CD4-positive, alpha-beta T cell treated with Interleukin-4 for 4 hours (primary cell): ENCODE measurements at places on chromosomes 2 and 18.

GRCh38 chr2:178949151-178949550, 100.8 kb downstream of the CCDC141 start:
- no peak for DNase-seq

DNA sequence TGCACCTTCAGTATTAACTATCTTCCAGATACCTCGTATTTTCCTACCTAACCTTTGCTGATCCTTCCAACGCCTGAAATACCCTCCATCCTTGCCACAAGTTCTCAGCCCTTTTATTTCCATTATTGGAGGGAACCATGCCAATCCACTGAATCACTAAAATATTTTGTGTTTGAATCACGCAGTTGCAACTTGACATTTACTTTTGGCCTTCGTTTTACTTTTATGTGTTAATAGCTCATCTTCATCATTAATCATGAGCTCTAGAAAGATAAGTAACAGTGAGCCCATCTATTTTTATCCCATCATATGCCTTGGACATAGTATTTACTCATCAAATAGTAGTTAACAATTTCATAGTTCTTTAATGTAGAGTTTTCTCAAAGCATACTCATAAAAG, 463.2 kb downstream of the THSD7B start:
- DNase-seq: no peak

DNA sequence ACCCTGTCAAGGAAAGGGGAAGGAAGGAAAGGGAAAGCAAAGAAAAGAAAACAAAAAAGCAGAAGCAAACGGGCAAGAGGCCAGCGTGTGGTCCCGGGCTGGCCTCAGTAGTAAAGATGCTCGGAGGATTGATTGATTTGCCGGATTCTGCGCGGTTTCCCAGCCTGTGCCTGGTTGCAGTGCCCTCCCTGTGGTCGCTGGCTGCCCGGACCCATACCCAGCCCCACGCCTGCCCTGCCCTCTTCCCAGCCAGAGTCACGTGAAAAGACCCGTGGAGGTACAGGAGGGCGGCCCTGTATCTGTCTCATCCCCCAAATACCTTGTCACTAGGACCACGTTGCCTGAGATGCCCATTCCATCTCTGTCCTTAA, 55.1 kb upstream of the IMP4 start:
- no peak for DNase-seq

GRCh38 chr2:232369126-232369951, 9.2 kb upstream of the ALPP start:
- no peak for DNase-seq

- no peak for DNase-seq
Observed at GRCh38 chr18:23380001-23380550, 73.0 kb upstream of the RIOK3 start.

GRCh38 chr18:60895181-60895580, 438.0 kb upstream of the CDH20 start:
- no peak for DNase-seq

DNA sequence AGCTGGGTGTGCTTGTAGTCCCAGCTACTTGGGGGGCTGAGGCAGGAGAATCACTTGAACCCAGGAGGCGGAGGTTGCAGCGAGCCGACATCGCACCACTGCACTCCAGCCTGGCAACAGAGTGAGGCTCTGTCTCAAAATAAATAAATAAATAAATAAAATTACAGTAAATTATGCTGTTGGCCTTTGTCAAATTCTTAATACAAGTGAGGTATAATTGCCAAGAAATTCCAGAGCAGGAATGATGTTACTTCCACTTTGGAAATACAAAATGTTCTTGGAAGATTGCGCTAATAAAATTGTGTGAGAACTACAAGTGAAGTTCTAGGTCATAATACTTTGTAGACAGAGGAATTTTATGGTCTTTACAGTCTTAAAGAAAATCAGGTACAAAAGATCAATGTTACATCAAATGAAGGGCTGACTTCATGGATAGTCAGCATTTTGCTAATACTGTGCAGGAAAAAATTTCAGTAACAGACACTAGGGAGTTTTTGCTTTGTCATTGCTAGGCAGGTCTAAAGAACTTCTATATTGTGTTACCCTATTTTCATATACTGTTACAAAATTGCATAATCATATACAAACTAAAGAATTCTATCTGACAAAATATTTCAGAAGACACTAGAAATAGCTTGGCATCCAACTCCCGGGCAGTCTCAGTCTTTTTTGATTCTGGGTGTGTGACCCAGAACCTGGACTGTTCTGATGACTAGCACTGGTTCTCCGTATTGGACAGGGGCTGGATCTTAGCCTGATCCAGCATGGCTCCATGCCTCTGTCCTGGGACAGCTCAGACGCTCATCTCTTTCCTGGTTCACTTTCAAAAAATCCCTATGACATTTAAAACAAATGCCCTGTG, 76.0 kb upstream of the STK17B start:
- DNase-seq: no peak

- DNase-seq: no peak
Observed at GRCh38 chr2:138514173-138514572, 12.6 kb downstream of the SPOPL start.

DNA sequence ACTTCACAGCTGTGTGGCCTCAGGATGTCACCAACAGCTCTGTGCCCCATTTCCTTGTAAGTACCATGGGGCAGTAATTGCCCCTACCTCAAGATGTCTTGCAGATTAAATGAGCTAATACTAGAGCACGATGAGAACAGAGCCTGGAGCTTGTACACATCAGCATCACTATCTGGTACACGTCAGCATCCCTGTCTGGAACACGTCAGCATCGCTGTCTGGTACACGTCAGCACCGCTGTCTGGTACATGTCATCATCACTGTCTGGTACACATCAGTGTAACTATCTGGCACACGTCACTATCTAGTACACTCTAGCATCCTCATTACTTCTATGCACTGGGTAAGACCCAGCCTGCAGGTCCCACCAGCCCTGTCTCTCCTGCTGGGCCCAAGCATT, 37.2 kb downstream of the AQP12A start:
- no peak for DNase-seq

- no peak for DNase-seq
Observed at GRCh38 chr18:23584019-23584983, 2.0 kb downstream of the NPC1 start.

DNA sequence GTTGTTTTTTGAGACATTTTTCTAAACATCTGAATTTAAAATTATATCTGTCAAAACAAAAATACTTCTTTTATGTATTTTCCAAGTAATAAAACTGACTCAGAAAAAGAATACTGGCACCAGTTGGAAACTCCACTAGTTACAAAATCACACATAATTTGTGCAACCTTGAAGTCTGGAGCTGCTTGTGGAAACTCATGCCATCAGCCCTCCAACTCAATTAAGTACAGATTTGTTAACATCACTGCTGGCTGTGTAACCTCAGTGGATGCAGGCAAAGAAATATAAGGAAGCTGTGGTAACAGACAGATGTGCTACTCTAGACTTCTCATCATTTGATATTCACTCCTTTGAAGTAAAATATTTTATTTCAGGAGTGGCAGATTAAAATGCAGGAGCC, 30.0 kb upstream of the RAPH1 start:
- no peak for DNase-seq

DNA sequence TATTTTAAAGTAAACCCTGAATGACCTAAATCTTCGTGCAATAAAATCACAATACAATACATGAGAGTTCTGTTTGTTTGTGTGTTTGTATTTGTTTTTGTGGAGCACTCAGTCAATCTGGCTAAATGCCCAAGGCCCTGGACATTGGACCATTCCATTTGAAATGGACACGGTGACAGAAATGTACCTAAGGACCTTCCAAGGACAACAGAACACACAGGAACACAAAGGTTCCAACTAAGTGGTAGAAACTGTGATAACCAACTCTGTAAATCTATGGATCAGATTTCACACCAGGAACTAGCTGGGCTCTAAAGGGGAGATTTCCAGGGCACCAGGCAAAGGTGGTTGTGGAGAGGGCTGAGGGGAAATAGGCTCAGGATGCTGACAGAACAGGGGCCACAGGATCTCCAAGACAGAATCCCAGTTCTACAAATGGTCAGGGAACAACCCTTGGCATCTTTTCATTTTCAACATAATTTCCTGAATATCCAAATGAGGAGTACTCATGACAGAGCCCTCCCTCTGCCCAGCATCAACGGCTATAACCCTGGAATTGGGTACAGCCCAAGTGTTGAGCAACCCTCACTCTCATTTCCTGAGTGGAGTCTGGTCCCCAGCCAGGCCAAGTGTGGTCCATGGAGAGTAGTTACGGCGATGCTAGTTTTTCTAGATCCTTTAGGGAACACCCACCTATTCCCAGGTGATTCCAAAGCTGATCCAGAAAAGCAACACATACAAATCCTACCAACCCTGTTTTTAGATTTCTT, 78.4 kb downstream of the NCKAP5 start:
- no peak for DNase-seq

- no peak for DNase-seq
Observed at GRCh38 chr2:241764275-241765241, 12.1 kb upstream of the GAL3ST2 start.

DNA sequence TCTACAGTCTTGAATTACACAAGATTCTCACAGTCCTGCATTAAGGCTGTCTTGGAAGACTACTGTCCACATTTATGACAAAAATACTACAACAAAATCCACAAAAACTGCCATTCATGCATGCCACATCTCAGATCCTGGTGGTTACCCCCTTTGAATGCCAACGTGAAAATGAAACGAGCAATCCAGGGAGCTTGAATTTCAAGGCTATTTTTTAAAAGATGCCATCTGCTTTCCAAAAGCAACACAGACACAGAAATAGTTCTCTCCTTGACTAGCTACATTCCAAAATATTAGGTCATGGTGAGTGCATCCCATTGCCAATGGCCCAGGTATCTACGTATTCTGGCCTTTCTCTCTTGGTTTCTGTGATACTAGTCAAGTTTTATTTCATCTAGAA, 36.3 kb downstream of the IRS1 start:
- DNase-seq: no peak

- DNase-seq: no peak
Observed at GRCh38 chr2:169221745-169222369, 140.5 kb downstream of the LRP2 start.

GRCh38 chr2:47964722-47965434, 58.6 kb upstream of the FBXO11 start:
- no peak for DNase-seq

- peak; percentile 55 for DNase-seq
Observed at GRCh38 chr18:79964330-79965118, at the start of gene HSBP1L1. Gene HSBP1L1 (plus strand): TSS chr18:79964643. CDS start chr18:79964736, 93 bp downstream.

- DNase-seq: no peak
Observed at GRCh38 chr2:238584617-238585016, 157.9 kb downstream of the ASB1 start.

GRCh38 chr2:214550786-214551185, 139.9 kb downstream of the VWC2L start:
- no peak for DNase-seq

GRCh38 chr2:62339413-62339812, 143.5 kb downstream of the B3GNT2 start:
- peak; percentile 5 for DNase-seq

DNA sequence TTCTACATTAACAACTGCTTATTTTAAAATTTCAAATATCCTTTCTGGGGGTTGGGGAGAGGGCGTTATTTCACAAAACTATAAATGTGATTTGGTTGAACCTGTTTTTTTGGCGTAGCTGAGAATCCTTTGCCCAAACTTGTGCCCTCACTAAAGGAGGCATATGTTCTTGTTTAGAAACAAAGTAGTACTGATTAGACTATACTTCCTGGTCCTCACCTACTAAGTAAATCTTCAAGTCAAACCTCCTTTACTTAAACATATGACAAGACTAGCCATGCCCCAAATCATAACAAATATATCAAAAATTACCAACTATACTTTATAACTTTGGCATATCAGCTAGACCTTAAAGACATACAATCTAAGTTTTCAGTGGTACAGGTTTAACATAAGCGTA, 5.8 kb downstream of the EIF2AK3 start:
- no peak for DNase-seq

- no peak for DNase-seq
Observed at GRCh38 chr18:72846736-72847533, 20.9 kb downstream of the NETO1 start.

DNA sequence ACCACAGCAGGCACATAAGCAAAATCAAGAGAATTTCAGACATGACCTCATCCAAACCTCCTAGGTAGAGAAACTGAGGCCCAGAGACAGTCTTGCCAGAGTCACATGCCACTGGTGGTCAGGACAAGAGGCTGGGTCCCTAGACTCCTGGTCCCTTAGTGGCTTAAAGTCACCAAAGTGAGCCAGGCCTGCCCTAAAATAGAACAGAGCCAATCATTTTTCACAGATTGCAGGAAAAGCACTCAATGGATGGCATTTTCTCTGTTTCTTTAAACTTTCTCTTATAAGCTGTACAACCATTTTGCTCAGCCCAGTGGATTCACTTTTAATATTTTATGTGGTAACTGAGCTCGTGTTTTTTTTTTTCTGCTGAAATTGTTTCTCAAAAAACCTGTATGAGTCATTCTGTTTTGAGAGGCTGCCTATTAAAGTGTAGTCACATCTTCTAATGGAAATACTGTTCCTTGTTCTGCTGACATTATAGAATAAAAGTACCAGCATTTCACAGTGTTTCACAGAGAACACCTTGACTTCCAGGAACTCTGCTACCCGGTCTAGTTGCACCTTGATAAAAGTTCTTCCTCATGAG, 29.6 kb downstream of the STEAP3 start:
- no peak for DNase-seq

DNA sequence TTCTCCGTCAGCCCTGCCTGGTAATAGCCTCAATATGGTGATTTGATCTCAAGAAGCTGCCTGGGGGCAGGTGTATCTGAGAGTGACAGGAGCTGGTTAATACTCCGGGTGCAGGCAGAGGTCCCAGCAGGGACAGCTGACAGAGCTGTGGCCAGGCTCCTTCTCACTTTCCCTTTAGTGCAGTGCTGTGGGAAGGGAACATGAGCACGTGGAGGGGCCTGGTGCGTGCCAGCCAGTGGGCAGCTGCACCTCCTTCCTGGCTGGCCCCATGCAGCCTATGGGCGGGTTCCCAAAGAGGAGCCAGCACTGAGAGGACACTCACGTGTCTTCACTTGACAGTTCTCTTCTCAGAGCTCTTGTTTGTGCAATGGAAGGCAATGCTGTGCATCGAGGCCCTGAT, 9.1 kb downstream of the CNNM4 start:
- DNase-seq: no peak

DNA sequence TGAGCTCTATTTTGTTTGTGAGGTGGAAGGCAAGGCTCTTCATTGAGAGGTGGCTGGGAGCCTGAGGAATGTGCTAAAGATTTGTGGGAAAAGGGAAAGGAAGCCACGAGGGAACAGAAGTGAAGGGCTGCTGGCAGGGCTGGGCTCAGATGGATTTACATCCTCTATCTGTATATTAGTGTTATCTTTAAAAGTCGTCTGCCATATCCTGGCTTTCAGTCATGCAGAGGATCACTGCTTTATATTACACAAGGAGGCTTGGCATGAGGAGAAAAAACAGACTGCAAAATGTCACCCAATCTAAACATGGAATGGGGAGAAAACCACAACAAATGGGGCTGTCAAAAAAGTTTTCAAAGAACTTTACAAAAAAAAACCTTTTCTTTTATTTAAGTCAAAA, 434.4 kb downstream of the HRH4 start:
- DNase-seq: no peak

DNA sequence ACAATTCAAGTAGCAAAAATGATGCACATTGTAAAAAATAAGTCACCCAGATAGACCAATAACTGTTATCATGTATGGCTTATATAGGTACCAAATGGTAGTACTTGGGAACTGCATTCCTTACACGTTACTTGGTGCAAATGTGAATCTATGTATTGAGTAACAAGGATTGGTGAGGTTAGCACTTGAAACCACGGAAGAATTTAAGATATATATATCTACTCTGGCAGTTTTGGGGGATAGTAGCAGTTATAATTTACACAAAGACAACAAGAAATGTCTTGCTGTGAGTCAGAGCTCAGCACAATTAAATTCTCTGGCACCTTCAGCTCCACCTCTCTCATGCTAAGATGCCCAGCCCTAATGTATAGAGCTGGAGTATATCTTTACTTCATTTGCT, 359.4 kb upstream of the RAB12 start:
- no peak for DNase-seq
